OCI-LY7 (cell line): ENCODE measurements at places on chromosomes 12 and 14.

DNA sequence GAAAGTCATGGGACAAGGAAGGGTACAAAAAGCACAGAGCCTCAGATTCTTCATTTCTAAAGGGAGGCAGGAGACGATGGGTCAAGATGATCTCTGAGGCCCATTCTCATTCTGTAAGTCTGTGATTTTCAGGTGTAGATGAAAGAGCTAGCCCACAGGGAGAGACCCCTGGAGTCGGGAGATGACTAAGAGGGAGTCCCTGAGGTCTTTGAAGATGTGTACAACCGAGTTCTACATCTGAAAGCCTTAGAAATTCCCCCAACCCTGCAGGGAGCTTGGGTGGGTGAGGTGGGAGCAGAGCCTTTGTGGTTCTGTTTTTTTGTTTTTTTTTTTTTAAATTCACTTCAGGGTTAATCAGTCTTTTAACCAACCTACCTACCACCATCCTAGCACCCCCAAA, 3.1 kb downstream of the WNT10B start:
- DNase-seq: no peak

DNA sequence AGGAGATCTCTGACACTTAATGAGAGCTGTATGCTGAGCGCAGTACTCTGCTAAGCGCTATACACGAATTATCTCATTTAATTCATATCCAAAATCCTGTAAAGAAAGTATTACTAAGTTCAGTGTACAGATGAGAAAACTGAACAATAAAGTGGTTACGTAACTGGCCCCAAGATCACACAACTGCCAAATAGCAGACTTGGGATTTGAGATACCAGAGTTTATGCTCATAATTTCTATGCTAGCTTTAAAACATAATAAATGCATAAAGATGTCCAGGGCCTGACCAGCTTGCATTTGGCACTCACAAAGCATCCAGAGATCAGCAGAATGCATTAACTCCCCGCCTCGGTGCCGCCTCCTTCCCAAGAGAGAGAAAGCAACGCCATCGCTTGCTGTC, 83.2 kb upstream of the PWP1 start:
- DNase-seq: no peak

- peak; percentile 60 for DNase-seq
These were observed 227.7 kb upstream of the NPAS3 start for GRCh38 chr14:32710731-32711680.

DNA sequence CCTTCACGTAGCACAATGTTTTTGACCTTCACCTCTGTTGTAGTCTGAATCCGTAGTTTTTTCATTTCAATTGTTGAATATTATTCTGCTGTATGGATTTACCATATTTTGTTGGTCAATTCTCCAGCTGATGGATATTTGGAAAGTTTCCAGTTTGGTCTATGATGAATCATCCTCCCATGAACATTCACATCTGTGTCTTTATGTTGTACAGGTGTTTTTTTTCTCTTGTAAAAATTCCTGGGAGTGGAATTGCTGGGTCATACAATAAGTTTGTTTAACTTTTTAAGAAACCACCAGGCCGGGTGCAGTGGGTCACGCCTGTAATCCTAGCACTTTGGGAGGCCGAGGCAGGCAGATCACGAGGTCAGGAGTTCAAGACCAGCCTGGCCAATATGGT, 36.7 kb upstream of the GNG2 start:
- DNase-seq: no peak
